ENCODE measurements at places on chromosomes 16 and 17. TPM values are rescaled to one million over a fixed set of nuclear protein-coding genes. Genes with fewer than 3 reads are reported as not detected.

Gene PRSS36
- total RNA-seq: 5.7 TPM

GRCh38 chr17:77106874-77107358 lies 33.9 kb upstream of the SEC14L1 start:
- peaks cover 4% of the 10 kb centered on the region for H3K4me1 ChIP-seq
- no peak for DNase-seq
- no peak overlapping the region for H3K4me3 ChIP-seq
- H3K36me3 ChIP-seq: no peaks in the 10 kb centered on the region
- no peak overlapping the region for H3K27ac ChIP-seq
- H3K27me3 ChIP-seq: no peaks in the 10 kb centered on the region

DNA sequence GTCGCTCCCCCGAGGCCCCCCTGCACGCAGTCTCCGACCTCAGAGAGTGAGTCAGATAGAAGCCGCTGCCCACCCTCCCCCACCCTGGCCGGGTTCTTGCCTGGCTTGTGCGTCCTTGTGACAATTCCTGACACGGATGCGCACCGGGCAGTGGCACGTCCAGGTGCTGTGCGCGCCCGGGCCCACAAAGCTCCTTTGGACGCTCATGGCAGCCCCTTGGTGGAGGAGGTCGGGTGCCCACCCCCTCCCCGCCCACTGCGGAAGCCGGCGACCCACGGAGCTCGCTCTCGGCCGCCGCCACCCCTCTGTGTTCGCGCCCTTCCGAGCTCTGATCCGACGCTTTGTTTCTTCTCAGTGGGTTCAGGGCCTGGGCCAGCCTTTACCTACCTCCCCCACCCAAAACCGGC lies 662 bp upstream of the TUBB3 start:
- peaks cover 94% of the 10 kb centered on the region for H3K27me3 ChIP-seq
- DNase-seq: no peak

GRCh38 chr16:66931665-66932064 lies 2.5 kb downstream of the CIAO2B start:
- peaks cover 16% of the 10 kb centered on the region for H3K4me1 ChIP-seq
- H3K27ac ChIP-seq: no peak overlapping the region
- H3K36me3 ChIP-seq: peaks cover 9% of the 10 kb centered on the region
- peaks cover 15% of the 10 kb centered on the region for H3K27me3 ChIP-seq

GRCh38 chr17:68790931-68791330 lies 164.3 kb downstream of the ABCA8 start:
- no peak overlapping the region for H3K4me3 ChIP-seq
- H3K27me3 ChIP-seq: no peaks in the 10 kb centered on the region

Gene TMEM235
- total RNA-seq: 1.8 TPM

DNA sequence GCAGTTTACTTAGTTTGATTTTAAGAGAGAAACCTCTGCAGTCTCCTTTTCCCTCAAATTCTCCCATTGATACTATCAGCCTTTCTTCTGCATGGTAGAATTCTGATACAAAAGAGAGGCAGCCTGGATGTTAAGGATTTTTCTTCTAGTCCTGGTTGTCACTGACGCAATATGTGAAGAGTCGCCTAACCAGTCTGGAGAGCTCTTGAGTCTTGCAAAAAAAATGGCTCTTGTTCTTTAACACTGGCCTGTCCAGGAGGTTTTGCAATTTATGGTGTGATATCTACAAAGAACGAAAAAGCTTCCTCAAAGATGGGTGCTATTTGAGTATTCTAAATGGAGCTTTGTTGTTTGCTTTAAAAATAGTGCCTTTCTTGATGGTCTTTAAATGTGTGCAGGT lies 28.9 kb downstream of the COX10 start:
- peaks cover 3% of the 10 kb centered on the region for H3K36me3 ChIP-seq
- no peak overlapping the region for H3K4me3 ChIP-seq
- no peaks in the 10 kb centered on the region for H3K4me1 ChIP-seq
- H3K27ac ChIP-seq: no peak overlapping the region

- no peak overlapping the region for H3K4me3 ChIP-seq
- peaks cover 15% of the 10 kb centered on the region for H3K4me1 ChIP-seq
- H3K36me3 ChIP-seq: peaks cover 10% of the 10 kb centered on the region
These were observed 3.4 kb upstream of the HEXD start for GRCh38 chr17:82414548-82415281.

GRCh38 chr17:68428498-68429172 lies 28.7 kb downstream of the WIPI1 start:
- H3K27ac ChIP-seq: no peak overlapping the region
- no peak overlapping the region for H3K4me3 ChIP-seq
- H3K36me3 ChIP-seq: no peaks in the 10 kb centered on the region
- DNase-seq: no peak
- H3K4me1 ChIP-seq: no peaks in the 10 kb centered on the region

- H3K27me3 ChIP-seq: no peaks in the 10 kb centered on the region
- no peak overlapping the region for H3K4me3 ChIP-seq
- no peak for DNase-seq
- H3K4me1 ChIP-seq: no peaks in the 10 kb centered on the region
These were observed 36.6 kb upstream of the ACSM2B start for GRCh38 chr16:20612551-20613480.

GRCh38 chr17:48127371-48128051 lies 19.9 kb downstream of the SNX11 start:
- no peak overlapping the region for H3K27ac ChIP-seq
- no peak overlapping the region for H3K4me3 ChIP-seq
- H3K4me1 ChIP-seq: no peaks in the 10 kb centered on the region
- no peaks in the 10 kb centered on the region for H3K27me3 ChIP-seq
- no peak for DNase-seq

Gene ABCA6
- total RNA-seq: 5.5 TPM

Gene PDILT
- not detected for total RNA-seq

Gene ALOX15B
- total RNA-seq: 0.24 TPM

GRCh38 chr16:4110065-4110464 lies 6.2 kb downstream of the ADCY9 start:
- no peak overlapping the region for H3K27ac ChIP-seq
- peaks cover 19% of the 10 kb centered on the region for H3K27me3 ChIP-seq
- peaks cover 1% of the 10 kb centered on the region for H3K4me1 ChIP-seq
- no peak overlapping the region for H3K4me3 ChIP-seq

Gene KRTAP1-1
- total RNA-seq: not detected

DNA sequence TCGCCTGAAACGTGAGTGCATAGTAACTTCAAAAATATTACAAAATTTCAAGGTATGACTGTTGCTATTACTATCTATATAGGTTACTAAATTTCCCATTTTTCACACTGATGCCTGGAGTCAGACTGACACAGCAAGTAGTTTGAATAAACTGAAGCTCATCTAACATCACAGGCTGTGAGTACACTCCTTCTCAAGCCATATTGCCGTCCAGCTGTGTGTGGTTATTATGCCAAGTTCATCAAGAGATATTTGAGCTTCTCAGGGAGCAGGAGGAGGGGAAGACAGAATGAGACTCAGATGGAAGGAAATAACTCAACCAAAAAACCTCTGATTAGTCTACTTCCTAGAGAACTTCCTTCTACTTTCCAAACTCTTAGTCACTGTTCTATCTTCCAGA lies 473.9 kb downstream of the TOX3 start:
- H3K4me1 ChIP-seq: no peaks in the 10 kb centered on the region
- H3K27ac ChIP-seq: no peak overlapping the region
- no peaks in the 10 kb centered on the region for H3K36me3 ChIP-seq
- DNase-seq: no peak

Gene KRT32
- total RNA-seq: 2.5 TPM

DNA sequence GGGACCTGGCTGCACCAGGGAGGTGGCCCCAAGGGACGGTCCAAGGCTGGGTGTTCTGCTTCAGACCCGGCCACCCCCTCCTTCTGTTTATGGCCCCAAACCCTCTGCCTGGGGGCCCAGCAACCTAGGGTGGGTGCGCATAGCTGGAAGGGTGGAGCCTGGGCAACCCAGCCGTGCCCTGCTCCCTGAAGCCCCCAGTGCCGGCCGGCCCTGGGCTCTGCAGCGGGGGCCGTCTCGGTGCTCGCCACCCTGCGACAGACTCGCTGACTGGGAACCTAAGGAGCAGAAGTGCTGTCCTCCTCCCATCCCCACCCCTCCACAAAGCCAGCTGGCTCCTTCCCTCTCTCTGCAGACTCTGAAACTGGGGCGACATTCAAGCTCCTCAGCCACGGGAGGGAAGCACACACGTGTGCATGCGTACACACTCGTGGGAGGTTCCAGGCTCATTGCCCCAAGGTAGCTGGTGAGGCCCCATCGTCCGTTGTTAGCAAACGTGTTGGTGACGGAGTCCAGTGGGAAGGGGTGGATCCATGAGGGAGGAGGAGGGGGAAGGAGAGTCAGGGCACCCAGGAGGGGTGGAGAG lies 43.4 kb downstream of the ENGASE start:
- no peak overlapping the region for H3K27ac ChIP-seq
- no peaks in the 10 kb centered on the region for H3K4me1 ChIP-seq
- peaks cover 6% of the 10 kb centered on the region for H3K27me3 ChIP-seq
- no peak overlapping the region for H3K4me3 ChIP-seq
- no peak for DNase-seq
- H3K36me3 ChIP-seq: no peaks in the 10 kb centered on the region

- no peaks in the 10 kb centered on the region for H3K36me3 ChIP-seq
- DNase-seq: no peak
- no peaks in the 10 kb centered on the region for H3K4me1 ChIP-seq
- H3K27me3 ChIP-seq: peaks cover 15% of the 10 kb centered on the region
These were observed 25.3 kb upstream of the UBE2I start for GRCh38 chr16:1283996-1284616.

DNA sequence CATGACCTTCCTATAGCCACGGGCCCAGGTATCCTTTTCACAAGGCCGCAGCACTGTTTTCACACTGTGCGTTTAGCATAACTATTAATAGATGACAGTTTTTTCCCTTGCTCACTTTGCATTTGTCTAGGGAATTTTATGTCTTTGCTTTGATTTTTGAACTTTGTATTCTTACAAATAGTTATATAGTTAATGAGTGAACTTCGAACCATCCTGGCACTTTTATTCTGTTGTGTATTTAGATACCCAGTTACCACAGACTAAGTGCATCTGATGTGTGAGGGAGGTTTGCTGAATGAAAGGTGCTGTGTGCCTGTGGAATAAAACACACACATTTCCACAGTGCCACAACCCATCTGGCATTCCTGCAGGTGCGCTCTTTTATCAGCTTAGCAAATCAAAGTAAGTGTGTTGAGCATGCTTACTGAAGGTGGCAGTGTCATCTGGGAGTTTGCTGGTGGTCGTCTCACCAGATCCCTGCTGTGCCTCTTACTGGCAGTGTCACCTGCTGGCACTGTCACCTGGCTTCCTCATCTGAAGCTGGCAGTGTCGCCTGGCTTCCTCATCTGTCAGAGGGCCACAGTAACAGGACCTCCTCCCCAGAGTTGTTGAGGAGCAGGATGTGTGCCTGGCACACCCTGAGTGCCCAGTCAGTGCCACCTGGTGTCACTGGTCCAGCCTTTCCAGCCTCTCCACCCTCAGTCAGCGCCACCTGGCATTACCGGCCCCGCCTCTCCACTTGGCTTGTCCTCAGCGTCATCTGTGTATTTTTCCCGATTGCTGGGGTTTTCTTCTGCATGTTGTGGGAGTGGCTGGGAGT lies 37.6 kb downstream of the USP10 start:
- peak overlapping the region; percentile 60 for H3K27ac ChIP-seq
- DNase-seq: peak; percentile 32
- peaks cover 23% of the 10 kb centered on the region for H3K36me3 ChIP-seq
- H3K4me3 ChIP-seq: no peak overlapping the region
